NAMALWA (cell line): ENCODE measurements at places on chromosomes 11 and 22.

- no peak for DNase-seq
Observed at GRCh38 chr22:42905702-42906183, 48.7 kb upstream of the ARFGAP3 start.

- DNase-seq: no peak
Observed at GRCh38 chr11:35709376-35709775, 46.8 kb downstream of the TRIM44 start.

GRCh38 chr22:22048981-22049531 lies 66.5 kb upstream of the TOP3B start:
- DNase-seq: peak; percentile 59

DNA sequence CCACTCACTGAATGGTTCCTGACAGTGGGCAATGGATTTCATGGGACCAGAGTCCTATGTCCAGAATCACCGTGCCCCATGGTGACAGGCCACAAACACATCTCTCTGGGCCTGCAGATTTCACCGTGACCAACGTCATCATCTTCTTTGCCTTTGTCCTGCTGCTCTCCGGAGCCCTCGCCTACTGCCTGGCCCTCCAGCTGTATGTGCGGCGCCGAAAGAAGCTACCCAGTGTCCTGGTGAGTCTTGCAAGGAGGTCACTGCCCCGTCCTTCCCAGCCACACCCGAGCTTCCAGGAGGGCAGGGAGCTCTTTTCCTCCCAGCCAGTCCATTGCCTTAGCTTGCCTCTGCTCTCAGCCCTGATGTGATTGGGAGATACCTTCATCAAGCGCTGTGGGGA lies 9.3 kb downstream of the IL10RA start:
- DNase-seq: no peak

- no peak for DNase-seq
Observed at GRCh38 chr11:74280494-74280893, 30.9 kb downstream of the P4HA3 start.

DNA sequence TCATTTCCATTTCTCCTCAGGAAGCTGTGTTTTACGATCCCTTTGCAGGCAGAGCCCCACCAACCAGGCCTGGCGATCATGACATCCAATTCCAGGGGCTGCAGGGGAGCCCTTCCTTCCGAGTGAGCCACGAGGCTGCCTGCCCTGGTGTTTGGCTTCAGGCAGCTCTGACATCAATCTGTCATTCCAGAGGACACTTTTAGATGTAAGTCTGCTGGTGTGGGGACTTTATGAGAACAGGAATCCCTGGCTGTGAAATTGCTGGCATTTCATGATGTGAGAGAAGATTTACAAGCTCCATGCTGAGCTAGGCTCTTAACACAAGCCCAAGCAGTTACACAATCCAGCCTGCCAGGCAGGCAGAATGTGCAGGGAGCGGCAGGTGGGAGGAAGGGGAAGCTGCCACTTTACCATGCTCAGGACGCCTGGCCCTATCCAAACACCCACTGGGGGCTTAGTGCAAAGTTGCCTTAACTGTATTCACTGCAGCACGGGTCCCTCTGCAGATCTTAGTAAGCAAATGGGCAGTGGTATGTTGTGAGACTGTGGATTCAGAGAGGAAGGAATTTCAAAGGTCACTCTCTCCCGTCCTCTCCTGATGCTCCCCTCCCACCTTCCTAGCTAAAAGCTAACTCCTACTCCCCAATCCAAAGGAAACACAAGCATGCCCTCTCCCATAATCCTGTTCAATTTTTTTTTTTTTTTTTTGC lies 43.4 kb upstream of the MICAL2 start:
- no peak for DNase-seq

DNA sequence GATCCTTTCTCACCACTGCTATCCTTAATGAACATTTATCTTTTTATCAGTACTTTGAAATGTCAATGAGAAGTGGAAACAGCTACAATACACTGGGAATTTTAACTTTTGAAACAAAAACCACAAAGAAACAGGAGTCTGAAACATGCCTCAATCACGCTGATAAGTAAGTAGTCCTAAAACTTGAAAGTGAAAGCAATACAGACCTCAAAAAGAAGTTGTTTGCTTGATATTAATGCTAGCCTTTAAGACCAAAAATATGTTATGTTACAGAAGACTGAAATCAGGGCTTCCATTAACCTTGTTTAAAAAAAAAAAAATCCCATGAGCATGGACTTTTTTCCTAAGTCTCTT lies 21.3 kb downstream of the PHF21A start:
- DNase-seq: no peak

DNA sequence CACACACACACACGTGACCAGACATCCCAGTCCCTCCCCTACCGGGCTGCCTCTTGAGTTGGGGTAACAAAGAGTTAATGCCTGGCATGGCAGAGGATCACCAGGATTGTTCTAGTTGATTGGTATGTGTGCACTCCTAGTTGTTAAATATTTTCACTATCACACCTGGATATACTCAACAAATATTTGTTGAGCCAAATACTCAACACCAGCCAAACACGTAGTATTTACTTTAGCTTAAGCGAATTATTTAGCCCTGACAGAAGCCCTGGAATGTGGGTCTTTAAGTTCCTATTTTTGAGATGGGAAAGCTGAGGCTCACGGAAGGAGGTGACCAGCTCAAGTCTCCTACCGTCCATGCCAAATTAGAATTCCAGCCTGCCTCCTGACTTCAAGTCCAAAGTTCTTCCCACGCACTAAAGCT lies 10.5 kb downstream of the CD3E start:
- no peak for DNase-seq
